ENCODE measurements at places on chromosomes 7 and 10.

DNA sequence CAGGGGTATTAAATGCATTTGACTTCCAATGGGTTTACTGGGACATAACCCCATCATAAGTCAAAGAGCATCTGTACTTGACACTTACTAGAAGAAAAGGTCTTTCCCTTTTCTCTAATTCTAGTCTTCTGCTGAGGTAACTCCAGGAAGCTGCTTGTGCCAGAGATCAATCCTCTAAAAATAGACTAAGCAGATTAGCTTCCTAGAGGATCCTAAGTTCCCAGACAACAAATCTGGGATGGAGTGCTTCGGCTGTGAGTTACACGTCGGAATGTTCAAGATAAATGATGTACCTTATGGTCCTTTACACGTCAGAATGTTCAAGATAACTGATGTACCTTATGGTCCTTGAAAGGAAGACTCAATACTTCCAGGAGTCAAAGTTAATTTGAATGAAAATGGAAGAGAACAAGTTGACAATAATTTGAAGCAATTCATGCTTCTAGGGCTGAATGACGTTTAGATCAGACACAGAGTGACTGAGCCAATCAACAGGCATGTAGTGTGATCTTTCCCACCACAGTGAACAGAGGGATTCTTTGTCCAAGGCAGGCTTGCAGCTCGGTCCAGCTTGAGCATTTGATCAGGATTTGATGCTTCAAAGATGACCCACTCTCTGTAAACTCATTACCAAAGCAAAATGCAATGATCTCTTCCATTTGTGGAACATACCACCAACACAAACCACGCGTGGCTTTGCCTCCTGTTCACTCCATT is 63.8 kb downstream of the SLC37A3 start:
- no peak for DNase-seq

- DNase-seq: no peak
Observed at GRCh38 chr7:79008786-79009185, 444.7 kb downstream of the MAGI2 start.

GRCh38 chr7:28203508-28204240 is 23.1 kb upstream of the JAZF1 start:
- no peak for DNase-seq

GRCh38 chr7:34060196-34060947 is 155.0 kb downstream of the BMPER start:
- no peak for DNase-seq

- no peak for DNase-seq
Observed at GRCh38 chr7:112963634-112964033, 123.0 kb downstream of the GPR85 start.

- no peak for DNase-seq
Observed at GRCh38 chr10:123562811-123563580, 103.2 kb upstream of the GPR26 start.

- DNase-seq: no peak
Observed at GRCh38 chr10:12844811-12845483, 156.6 kb downstream of the CCDC3 start.

DNA sequence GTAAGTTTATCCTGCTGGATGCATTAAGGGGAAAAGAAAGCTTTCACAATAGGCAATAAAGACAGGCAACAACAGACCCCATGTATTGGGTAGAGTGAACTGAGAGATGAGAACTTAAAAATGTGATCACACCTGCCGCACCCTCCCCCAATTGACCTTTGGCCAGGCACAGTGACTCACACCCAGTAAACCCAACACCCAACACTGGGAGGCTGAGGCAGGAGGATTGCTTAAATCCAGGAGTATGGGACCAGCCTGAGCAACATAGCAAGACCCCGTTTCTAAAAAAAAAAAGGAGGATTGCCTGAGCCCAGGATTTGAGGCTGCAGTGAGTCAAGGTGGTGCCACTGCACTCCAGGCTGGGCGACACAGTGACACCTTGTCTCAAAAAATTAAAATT is 86.9 kb downstream of the MPP7 start:
- no peak for DNase-seq

DNA sequence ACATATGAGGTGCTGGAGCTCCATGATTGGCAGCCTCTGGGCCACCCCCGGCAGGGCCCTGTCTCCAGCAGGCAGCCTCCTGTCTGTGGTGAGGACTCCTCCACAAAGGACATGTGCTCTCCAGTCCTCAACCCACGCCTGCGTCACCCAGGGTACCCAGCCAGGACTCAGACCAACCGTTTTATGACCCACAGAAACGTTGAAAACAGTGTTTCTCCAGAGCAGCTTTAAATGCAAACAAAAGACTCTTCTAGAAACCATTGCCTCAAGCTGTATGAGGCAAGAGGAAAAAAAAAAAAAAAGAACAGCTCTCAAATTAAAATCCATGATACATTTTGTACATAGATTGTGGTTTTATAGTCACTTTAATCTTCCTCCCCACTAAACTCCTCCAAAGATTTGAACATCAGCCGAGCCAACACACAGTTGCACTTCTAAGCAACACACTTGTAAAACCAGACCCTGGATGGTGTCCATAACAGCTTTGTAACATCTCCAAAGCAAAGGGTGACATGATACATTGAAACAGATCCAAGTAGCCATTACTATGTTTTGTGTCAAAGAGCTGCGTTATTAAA is 175.0 kb upstream of the LYZL2 start:
- no peak for DNase-seq

DNA sequence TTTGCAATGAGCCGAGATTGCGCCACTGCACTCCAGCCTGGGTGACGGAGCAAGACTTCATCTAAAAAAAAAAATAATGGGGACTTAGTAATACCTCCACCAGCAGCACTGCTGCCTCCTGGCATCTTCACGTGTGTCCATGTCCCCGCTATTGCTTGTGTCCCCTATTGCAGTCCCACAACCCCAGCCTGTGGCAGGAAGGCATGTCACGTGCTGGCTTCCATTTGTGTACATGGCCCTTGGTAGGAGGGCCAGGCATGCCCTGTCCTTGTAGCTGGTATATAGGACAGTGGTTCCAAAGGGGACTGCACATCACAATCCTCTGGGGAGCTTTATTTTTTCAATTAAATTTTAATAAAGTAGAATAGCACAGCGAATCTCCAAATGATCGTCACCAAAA is 5.7 kb downstream of the ZNF783 start:
- DNase-seq: no peak

- DNase-seq: no peak
Observed at GRCh38 chr10:95291365-95292039, 699 bp upstream of the PDLIM1 start.

DNA sequence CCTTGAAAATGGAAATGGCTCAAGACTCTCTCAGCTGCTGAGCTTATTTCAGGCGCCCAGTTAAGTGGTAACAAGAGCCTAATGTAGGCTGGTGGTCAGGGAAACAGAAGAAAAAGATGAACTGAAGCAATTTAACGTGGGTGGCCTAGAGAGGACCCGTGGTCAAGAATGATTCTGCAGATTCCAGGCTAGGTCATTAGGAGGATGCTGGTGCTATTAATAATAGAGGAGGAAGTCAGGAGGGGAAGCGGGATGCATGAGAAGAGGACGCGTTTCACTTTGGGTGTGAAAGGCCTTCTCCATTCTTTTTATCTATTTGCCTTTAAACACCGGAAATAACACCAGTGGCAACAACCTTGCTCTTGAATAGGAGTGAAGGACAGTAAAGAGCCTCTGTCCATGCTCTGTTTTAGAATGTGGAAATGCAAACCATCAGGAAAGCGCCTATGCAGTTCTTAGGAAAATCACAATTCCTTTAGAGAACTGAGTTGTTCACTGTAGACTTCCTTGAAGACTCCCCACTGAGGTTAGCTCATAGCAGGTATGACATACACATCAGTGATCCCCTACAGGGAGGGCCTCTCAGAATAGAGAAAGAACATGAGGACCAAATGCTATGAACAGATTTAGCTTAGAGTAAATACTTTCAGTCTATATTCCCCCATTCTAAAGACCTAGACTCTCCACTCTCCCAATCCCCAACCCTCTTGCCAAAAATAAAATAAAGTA is 8.6 kb downstream of the LIPA start:
- no peak for DNase-seq

DNA sequence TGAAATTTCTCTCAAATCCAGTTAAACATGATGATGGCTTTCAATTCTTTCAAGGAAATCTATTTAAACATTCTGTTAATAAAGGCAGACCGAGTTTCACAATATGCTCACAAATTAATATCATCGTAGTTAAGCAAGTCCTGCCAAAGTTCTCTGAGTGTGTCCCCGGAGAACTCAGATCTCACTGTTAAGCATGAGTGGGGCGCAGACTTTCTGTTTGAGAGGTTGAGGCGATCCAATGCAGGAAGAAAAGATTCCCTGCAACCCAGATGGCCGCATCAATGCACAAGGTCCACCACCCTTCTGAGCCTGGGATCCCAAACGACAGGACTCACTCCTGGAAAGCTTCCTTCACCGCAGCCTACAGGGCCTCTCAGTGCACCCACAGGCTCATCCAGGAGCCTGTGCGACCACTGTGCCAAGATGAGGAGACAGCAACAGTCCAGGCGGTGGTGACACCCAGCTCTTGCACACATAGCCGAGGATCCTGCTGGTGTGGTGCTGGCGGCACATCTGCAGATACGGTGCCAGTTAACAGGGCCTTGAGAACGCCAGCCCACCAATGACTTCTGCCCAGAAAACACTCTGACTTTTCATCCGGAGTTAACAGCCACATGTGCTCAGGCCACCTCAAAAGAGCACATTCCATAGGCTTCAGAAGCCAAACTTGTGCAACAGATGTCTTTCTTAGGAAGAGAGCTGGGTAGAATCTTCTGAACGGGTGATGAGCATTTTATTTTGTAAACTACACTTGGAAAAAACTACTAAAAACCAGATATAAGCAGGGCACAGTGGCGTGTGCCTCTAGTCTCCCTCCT is 102.1 kb downstream of the ZRANB1 start:
- DNase-seq: no peak

DNA sequence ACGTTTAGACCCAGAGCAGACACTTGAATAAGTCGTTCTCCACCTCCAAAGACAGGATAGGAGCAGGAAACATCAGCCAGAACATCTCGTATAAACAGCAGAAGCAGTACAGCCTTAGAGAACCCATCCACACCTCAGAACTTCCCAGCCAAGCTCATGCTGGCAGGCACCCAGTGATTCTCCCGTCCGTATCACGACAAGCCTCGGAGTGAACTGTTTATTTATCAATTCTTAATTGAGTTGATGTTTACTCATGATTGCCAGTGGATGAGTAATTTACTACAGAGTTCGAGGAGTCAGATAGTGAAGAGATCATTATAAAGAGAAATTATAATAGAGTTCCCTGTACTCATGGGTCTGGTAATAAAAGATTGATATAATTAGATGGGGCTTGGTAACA is 811.5 kb downstream of the LRMDA start:
- DNase-seq: no peak

GRCh38 chr10:87575851-87576250 is 71.2 kb downstream of the MINPP1 start:
- no peak for DNase-seq

- no peak for DNase-seq
Observed at GRCh38 chr7:72032934-72033333, 379.2 kb downstream of the CALN1 start.

- no peak for DNase-seq
Observed at GRCh38 chr7:100153708-100154535, 4.6 kb downstream of the TRAPPC14 start.

DNA sequence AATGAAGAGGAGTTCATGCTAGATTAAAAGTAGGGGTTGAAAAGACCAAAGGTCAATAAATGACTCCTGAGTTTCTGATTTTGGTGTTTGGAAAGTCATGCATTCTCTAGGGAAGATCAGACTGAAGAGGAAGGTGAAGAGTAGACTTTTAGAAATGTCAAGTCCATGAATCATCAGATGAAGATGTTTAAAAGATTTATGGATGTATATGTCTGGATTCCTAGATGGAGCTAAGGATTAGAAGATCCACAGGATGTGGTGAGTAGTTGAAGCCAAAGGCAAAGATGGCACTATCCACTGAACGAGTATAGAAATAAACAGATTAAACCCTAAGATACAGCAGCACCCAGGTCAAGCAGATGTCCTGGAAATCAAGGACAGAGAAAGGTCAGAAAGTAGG is 298.5 kb downstream of the GPAM start:
- DNase-seq: no peak

DNA sequence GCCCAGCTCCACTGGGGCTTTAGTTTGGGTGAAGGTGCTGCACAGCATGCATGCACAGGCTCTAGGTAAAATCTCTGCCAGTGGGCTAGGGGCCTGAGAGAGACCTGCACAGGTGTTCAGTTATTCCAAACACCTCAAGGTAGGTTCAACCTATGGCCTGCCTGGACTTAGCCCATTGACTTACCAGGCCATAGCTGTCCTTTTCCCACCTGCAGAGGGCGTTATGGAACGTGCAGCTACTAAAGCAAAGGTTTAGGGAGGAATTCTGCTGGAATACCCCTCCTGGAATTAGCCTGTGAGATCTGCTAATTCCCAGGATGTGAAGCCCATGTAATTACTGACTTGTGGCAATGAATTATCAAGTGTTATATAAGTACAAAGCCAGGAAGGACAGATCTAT is 3.6 kb downstream of the VWC2 start:
- DNase-seq: peak; percentile 21

DNA sequence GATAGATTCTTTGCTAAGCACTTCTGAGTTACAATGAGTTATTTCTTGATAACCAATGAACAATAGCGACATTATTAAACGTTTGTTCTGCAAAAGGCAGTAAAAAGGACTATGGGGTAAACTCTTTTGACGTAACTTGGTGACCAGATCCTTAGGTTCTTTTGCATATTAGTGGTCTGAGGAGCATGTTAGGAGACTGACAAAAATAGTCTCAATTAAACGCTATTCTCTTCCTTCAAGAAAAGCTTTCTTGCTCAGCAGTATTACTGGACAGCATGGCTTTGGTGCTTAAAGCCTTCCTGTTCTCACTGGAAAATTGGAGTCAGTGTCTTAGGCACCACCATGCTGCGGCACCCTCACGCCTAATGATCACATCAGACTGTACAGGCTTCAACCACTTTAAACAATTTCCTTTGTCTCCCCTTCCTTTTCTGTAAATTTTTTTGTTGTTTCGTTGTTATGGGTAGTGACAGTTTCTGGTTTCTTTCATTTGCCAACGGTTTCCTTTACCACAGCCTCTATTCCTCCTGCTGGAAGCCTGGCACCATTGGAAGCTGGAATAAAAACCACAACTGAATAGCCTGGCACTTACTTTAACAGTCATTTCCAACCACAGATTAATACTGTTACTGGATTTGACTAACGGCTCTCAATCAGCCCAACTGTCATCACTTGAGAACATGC is 49.2 kb upstream of the FAM133B start:
- DNase-seq: no peak

DNA sequence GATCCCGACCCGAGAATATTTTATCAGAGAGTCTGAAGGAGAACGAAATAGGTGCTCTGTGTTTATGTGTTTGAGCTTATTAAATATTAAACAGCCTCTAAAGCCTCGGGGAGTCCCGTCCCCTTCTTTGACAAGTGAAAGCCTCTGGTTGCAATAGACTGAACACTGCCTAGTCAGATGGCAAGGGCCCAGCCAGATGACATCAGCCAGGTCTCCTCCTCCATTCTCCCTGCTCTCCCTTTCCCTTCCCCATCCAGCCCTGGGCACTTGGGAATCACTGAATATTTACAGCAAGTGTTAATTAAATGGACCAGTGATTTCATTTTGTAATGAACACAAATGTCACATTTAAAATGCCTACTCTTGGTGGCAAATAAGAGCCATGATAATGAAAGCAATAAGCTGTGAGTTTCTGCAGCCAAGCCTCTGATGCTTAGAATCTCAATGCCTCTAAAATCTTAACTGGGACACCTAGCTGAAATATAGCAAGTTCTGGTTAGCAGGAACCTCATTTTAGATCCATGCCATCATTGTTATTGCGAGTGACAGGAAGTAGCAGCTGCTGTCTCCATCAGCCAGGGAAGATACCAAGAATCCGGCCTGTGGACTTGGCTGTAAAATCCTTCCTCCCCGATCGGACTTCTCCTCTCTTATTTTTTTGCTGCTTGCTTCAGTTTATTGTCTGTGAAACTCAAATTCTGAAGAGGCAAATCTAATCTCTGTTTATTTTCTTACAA is 202.1 kb downstream of the PRPF18 start:
- no peak for DNase-seq

Measured in NCI-H774 (cell line).